Inflammatory macrophage treated with lipopolysaccharide for 1 hour (primary cell): ENCODE measurements at places on chromosomes 13 and 19.
A peak's percentile ranks its signal among the peaks of the same experiment; 100 is the strongest.

- DNase-seq = no peak
Measured at GRCh38 chr19:1622541-1622940, 17.3 kb upstream of the UQCR11 start.

DNA sequence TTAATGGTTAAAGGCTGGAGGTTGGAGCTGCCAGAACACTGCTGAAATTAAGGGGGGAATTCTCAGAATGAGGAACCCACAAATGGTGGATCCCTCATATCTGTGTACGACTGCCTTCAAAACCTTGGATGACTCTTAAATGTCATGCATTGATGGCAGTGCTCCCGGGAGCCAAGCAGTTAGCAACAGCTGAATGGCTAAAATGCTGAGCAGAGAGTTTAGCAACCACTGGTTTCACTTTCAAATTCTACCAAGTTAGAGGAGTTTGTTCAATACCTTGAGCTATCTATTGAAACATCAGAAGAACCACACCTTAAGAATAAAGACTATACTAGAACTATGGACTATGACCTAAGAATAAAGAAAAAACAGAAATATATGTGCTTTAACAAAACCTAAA is 41.4 kb downstream of the UQCRFS1 start:
- DNase-seq = no peak

DNA sequence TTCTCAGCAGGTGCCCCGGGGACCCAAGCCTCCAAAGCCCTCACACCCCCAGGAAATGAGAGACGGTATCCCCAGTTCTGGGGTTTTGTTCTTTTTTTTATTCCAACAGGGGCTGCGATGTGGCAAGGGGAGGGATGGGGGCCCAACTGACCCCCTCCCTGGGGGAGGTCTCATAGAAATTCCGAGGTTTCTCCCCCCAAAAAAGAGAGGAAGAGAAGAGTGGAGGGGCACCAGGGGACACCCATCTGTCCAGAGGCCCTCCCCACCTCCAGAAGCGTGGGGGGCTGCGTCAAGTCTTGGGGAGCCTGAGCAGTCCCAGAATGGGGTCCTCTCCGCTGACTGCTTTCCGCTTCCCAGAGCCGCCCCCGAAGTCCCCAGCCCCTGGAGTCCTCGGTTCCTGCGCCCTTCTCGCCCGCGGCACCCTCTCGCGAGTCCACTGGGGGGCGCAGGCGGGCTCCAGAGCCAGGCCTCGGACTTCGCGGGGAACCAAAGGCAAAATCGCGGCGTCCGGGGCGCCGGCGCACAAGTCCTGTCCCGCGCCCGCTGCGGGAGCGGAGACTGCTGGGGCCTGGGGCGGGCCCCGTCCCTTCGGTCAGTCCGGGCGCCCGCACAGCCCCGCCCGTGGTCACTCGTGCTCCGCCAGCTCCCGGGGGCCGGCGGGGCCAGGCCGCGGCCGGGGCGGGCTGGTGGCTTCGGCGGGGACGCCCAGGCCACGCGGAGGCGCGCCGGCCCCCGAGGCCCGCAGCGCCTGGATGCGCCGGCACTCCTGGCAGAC is 4.4 kb upstream of the ATP1A3 start:
- peak; percentile 23 for DNase-seq

GRCh38 chr13:111184458-111185401 is 69.6 kb downstream of the ARHGEF7 start:
- DNase-seq = no peak

DNA sequence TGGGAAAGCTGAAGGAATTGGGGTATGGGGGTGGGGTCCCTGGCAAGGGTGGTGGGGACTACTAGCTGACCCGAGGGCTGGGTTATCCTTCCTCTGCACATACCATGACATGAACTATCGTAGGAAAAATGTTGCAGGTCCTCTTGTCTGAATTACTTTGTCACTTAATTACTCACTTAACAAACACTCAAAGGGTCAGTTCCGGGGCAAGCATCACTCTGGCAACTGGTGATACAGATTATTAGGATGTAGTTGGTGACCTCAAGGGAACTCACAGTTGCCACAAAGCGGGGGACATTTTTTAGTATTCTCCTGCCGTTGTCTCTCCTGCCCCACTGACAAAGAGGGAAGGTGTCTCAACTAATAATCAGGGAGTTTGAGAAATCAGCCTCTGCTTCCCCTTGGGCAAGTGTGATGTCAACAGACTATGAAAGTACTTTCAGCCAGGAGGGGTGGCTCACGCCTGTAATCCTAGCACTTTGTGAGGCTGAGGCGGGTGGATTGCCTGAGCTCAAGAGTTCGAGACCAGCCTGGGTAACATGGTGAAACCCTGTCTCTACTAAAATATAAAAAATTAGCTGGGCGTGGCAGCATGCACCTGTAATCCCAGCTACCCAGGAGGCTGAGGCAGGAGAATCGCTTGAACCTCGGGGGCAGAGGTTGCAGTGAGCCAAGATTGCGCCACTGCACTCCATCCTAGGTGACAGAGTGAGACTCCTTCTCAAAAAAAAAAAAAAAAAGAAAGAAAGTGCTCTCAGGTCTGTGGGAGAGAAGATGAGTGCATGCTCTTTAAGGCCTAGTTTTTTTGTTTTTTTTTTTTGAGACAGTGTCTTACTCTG is 10.3 kb downstream of the DNAJB1 start:
- DNase-seq = peak; percentile 80

DNA sequence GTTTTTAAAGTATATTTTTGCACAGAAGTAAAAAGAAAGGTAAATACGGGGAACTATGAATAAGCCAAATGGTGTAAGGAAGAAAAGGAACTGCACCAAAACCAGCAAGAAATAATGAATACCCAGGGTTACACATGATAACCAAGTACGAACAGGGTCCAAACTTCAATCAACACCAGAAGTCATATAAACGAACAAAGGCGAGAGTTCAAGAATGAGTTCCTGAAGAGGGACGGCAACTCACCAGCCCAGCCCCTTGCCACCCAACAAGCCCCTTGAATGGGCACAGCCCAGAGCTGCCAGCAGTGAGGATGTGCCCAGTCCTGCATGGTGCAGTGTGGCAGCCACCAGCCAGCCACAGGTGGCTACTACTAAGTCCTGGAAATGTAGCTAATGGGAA is 132.1 kb downstream of the RNF17 start:
- DNase-seq = no peak

- DNase-seq = no peak
Measured at GRCh38 chr19:35117799-35118198, 2.2 kb downstream of the FXYD3 start.

DNA sequence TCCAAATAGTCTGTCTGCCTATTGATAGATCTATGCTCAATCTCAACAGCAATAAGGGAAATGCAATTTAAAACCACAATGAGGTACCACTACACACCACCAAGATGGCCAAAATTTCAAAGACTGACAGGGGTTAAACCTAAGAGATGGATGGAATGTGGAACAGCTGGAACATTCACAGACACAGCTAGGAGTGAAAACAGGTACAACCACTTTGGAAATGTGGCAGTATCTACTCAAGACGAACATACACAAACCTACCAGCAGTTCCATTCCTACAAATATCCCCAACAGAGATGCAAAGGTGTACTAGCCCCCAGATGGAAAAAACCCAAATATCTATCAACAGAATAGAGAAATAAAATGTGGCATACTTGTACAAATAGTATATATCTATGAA is 86.4 kb downstream of the TSC22D1 start:
- no peak for DNase-seq

- no peak for DNase-seq
Measured at GRCh38 chr19:58252102-58252685, 23.5 kb downstream of the ZNF544 start.

- no peak for DNase-seq
Measured at GRCh38 chr13:99987154-99988019, 5.8 kb downstream of the ZIC2 start.

DNA sequence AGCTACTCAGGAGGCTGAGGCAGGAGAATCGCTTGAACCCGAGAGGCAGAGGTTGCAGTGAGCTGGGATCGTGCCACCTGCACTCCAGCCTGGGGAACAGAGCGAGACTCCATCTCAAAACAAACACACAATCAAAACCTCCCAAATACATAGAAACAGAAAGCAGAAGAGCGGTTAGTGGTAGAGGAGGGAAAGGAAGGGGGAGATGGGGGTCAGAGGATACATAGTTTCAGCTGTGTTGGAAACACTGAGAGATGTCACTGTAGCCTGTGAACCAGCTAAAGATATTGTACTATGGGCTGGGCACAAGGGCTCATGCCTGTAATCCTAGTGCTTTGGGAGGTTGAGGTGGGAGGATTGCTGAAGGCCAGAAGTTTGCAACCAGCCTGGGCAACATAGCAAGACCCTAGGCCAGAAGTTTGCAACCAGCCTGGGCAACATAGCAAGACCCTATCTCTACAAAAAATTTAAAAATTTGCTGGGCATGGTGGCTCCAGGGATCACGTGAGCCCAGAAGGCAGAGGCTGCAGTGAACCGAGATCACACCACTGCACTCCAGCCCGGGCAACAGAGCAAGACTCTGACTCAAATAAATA is 49.9 kb downstream of the GNG7 start:
- DNase-seq = no peak

GRCh38 chr13:75762955-75763354 is 126.8 kb downstream of the LMO7 start:
- no peak for DNase-seq

DNA sequence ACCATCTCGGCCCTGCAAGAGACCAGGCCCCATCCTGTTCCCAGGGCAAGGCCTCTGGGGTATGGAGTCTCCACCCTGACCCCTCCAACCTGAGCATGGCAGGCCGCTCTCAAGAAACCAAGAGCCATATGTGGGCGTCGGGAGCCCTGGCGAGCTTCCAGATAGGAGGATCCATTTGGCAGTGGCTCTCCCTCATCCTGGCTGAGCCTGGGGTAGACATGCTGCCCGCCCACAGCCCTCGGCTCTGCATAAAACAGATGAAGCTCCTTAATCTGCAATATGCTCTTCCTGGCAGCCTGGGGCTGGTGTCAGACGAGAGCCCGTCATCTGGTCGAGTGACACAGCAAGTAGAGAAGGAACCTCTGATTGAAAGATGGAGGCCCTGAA is 6.1 kb downstream of the ATP13A1 start:
- no peak for DNase-seq

GRCh38 chr13:74068471-74068870 is 65.7 kb downstream of the KLF12 start:
- no peak for DNase-seq

DNA sequence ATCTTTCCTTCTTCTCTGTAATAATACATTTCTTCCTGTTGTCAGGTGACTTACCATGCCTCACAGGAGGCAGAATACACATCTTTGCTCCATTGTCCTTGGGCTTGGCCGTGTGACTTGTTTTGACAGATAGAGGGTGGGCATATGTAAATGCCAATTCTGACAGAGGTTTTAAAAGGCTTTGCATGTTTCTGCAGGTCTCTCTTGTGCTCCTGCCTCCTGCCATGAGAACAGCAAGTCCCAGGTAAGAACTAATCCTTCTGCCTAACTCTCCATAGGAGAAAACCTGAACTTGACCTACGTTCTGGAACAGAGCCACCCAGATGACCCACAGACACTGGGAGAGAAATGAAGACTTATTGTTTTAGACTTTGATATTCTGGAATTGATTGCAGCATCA is 88.7 kb upstream of the TNFSF11 start:
- DNase-seq = no peak

DNA sequence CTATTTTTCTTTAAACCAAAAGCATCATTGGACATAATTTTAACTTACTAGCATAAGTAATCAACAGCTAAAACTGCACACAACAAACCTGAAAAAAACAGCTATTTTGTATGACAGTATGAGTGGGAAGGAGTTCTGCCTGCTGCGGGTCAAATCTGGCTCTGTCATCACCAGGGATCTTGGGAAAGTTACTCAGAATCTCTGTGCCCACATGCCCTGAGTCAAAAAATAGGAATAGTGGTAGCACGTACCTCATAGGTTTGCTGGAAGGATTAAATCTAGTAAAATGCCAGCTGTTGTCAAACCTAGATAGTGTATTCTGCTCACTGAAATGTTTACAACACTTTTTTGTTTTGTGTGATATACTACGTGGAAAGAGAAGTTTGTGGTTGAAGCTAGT is 1.1 kb downstream of the CLN5 start:
- DNase-seq = peak; percentile 81

DNA sequence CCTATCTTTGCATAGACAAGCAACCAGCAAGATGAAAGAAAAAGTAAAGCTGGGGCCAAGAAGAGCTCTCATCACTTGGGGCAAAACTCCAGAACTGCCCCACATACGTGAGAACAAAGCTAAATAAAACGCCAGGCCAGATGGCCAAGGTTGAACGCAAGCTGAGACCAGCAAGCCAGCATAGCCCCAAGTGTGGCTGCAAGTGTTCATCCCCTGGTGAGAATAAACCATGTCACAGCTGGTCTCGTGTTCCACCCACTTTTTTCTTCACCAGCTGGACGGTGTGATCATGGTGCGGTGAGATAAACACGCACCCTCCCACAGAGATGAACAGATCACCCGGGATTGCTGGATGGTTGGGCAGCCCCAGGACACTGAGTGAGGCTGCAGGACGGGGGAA is 109.6 kb upstream of the CACNA1A start:
- no peak for DNase-seq

DNA sequence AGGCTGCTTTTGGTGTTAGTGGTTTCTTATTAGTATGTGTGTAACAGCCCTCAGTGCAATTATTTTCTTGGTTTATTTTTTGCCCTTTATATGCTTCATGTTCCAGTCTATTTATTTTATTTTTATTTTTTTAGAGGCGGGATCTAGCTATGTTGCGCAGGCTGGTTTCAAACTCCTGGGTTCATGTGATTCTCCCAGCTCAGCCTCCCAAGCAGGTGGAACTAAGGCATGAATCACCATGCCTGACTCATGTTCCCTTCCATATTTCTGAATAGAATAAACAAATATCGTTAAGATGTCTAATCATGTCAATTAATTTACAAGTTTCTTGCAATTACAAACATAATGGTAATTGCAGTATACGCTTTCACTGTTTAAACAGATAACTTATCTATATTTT is 11.7 kb downstream of the SKA3 start:
- DNase-seq = no peak

DNA sequence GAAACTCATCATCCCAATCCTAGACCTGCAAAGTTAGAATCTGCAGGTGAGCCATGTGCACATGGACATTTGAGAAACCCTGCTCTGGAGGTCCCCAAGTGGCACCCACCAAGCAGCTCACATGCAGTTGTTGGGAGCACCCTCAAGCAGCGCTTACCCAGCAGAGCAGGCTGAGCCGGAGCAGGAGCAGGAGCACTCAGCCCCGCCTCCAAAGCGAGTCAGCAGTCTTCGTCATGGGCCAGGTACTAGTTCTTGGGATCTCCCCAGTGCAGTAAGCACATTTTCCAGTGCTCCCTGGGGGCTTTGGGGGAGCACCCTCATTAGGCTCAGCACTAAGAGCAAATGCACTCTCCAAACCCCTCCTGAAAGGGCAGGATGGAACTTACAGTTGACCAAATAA is 572.7 kb downstream of the IRS2 start:
- DNase-seq = no peak

GRCh38 chr13:44873461-44873860 is 115.8 kb downstream of the NUFIP1 start:
- no peak for DNase-seq

DNA sequence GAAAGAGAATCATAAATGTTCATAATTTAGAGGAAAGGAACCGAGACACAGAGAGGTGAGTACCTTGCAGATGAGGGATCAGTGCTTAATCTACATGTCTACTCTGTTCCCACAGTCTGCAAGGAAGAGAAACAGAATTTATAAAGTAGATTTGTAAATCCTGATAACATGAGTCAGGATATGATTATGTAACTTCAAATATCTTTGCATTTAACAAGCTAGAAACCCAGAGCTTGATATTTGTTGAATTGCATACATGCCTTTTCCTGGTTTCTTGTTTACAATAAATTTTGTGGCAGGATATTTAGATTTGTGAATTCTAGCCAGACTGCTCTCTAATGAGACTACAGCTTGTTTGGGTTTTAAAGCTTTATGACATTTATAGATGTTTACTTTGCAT is 219.2 kb downstream of the ENOX1 start:
- DNase-seq = no peak
